Stimulated activated CD8-positive, alpha-beta memory T cell treated with anti-CD3 and anti-CD28 coated beads, Interleukin-7, amount 100 ng/mL, for 1 hour (primary cell): ENCODE measurements at places on chromosomes 11 and 22.
A peak's percentile ranks its signal among the peaks of the same experiment; 100 is the strongest.

- DNase-seq, result no peak
Observed at GRCh38 chr11:66766681-66767080, 37.7 kb upstream of the SPTBN2 start.

DNA sequence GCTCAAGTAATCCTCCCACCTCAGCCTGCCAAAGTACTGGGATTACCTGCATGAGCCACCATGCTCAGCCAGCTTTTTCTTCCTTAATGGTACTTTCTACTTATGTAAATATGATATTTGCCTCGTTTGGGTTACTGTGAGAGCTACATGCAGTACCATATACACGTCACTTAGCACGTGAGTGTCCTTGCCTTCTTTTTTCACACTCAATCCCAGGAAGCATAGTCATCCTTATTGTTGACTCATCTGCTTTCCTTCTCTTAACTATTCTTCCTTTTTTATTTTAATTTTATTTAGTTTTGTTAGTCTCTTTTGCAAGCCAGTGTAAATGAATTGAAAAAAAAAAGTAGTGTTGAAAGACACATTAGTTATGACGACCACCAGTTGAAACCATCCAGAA, 205.9 kb downstream of the HIPK3 start:
- DNase-seq, result no peak

DNA sequence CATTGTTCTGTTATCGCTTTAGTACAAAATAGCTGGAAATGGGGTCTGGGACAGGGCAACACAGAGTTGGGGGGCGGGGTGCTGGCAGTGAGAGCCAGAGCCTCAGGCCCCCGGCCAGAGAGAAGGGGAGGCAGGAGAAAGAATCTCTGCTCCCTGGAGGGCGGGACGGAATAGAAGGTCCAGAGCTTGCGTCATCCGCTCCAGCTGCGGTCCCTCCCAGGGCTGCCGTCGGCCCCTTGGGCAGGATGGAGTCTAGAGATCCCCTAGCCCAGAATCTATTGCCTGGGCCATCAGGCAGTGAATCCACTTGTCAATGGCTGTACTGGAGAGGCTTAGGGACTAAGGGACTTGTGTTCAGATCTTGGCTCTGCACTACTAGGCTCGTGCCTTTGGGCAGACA, 5.0 kb downstream of the TP53I11 start:
- DNase-seq, result no peak

DNA sequence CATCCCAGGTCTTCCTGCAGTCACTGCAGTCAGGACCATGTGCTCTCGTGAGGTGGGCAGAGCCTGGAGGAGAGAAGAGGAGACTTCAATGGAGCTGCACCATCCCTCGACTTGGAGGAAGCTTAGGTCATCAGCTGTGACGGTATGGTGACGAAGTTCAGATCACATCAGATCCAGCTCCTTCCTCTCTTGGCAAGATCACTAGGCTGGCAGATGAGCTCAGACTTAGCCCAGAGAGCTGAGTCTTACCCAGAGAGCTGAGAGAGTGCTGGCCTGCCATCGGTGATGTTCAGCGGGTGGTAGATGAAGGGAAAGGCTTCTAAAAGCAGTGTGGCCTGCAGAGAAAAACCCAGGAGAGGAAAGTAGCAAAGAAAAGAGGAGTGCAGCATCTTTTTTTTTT, 1.8 kb upstream of the SLC15A3 start:
- DNase-seq, result no peak

GRCh38 chr11:114090976-114091375, 31.5 kb downstream of the ZBTB16 start:
- no peak for DNase-seq

- DNase-seq, result no peak
Observed at GRCh38 chr22:33451866-33452469, 393.8 kb upstream of the SYN3 start.

GRCh38 chr11:128551611-128552335, 35.6 kb downstream of the ETS1 start:
- DNase-seq, result no peak

- DNase-seq, result no peak
Observed at GRCh38 chr11:6111673-6112072, 4.2 kb downstream of the OR56B4 start.

- DNase-seq, result no peak
Observed at GRCh38 chr11:119376197-119376847, 5.2 kb downstream of the USP2 start.

- DNase-seq, result no peak
Observed at GRCh38 chr22:37511395-37512104, 7.7 kb downstream of the CARD10 start.

DNA sequence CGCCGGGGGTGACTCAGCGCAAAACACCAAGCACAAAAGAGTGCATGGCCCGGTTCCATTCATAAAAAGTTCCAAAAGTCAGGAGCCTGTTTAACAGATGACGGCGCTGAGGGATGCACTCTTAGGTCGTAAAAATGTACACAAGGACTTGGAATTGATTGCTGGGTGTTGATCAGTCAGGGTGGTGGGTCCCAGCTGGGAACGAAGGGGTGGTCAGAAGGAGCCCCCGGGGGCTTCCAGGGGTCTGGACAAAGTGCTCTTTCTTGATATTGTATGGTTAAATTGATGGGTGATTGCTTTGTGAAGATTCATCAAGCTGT, 20.7 kb downstream of the IFITM10 start:
- DNase-seq, result no peak

- DNase-seq, result no peak
Observed at GRCh38 chr11:121106812-121107211, 5.8 kb downstream of the TECTA start.

- no peak for DNase-seq
Observed at GRCh38 chr22:26546282-26546681, 34.0 kb upstream of the TFIP11 start.

DNA sequence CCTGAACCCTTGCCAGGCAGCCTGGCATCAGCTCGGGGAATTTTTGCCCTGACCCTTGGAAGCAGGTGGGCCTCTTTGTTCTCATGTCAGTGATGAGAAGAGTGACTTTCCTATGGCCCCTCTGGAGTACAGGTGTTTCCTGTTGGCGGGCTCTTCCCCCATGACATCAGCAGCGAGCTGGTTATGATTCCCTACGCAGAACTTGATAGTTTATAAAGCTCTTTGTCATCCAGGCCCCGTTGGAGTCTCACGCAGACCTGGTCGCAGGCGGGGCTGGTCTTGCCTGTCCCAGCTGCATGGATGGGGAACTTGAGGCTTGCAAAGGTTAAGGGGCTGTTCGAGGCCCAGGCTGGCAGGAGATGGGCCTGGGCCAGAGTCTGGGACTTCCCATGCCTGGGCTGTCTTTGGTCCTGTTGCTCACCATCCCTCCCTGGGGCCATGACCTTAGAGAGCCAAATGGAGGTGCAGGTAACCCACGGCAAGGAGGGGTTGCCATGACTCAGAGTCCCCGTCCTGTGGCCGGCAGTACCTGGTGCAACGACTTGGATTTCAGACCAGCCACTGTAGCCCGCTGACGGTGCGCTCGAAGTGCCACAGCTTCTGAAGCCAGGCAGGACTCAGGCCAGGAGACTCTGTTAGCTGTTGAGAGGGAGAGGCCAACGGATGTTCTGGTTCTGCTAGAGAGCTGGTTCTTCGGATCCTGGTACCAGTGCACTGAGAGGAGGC, 45.9 kb upstream of the PPP6R3 start:
- DNase-seq, result no peak

DNA sequence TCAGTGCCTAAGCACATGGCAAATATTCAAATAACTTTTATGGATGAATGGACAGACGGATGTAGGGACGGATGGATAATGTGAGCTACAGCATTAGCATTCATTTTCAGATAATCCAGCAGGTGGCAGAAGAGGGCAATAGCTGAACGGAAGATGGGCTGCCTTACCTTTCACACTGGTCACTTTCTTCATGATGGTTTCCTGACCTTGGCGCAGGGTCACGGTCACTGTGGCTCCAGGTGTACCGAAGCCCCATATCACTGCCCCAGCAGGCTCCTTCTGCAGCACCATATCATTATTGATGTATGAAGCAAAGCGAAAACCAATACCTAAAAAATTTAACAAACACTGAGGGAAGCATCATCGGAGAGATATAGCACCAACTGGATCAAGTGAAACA, 4.3 kb downstream of the SIAE start:
- no peak for DNase-seq

DNA sequence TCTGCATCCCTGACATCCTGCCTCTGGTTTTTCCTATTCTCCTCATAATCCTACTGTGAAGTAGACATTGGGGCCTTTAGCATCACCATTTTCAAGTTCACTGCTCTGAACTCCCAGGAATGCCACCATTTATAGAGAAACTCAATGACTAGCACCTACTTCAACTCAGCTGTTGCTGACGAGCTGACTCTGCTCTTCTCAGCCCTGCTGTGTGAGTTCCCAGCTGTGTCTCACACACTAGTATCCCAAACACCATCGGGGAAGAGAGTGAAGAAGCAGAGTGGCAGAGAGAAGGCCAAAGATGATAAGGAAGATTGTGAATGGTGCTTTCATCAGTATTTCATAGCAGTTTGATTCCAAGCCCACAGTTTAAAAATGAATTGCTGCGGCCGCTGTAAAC, 71.9 kb downstream of the PLEKHA7 start:
- no peak for DNase-seq

- no peak for DNase-seq
Observed at GRCh38 chr11:115612046-115612730, 108.0 kb upstream of the CADM1 start.

- no peak for DNase-seq
Observed at GRCh38 chr11:76307396-76307795, 73.5 kb downstream of the THAP12 start.

- no peak for DNase-seq
Observed at GRCh38 chr11:45518833-45519535, 146.4 kb downstream of the CHST1 start.

DNA sequence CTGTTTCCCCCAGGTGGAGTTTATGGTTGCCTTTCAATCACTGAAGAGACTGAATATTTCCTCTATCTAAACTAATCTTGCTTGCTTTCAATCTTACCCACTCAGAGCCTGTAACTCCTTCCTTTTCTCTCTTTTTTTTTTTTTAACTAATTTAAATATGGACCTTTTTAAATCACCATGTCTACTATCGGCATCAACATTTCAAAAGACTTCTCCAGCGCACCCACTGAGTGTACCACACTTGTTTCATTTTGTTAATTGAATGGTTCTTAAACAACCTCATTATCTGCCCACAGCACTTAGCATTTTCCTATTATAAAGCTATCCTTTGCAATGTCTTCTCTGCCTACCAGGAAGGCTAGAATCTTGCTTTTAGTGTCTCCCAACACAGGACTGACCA, 1212.5 kb downstream of the LRRC4C start:
- no peak for DNase-seq

GRCh38 chr11:45817191-45817590, 12.2 kb downstream of the SLC35C1 start:
- no peak for DNase-seq

- DNase-seq, result no peak
Observed at GRCh38 chr11:70491696-70492472, 93.6 kb downstream of the CTTN start.

GRCh38 chr11:117625237-117625636, 171.8 kb downstream of the DSCAML1 start:
- no peak for DNase-seq

- DNase-seq, result peak; percentile 59
Observed at GRCh38 chr11:33857933-33858371, 33.9 kb downstream of the LMO2 start.

DNA sequence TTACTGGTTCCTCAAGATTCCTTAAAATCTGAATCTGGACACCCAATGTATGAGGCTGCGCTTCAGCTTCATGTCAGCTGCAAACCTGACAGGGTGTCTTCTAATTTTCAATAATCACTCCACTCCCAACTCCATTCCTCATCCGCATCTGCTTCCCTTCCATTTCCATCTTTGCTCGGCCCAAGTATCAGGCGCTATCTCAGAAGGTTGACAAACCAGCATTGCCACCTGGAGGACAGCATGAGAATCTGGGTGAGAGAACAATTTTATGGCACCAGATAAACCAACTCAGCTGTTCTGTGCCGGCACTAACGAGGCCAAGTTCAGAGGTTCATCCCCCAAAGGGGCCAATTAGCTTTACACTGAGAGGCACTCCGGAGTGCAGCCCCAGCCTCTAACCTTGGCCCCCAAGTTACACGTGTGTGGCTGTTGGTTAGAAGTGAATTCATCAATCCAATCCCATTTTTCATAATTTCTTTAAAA, 79.1 kb upstream of the LMO2 start:
- no peak for DNase-seq

DNA sequence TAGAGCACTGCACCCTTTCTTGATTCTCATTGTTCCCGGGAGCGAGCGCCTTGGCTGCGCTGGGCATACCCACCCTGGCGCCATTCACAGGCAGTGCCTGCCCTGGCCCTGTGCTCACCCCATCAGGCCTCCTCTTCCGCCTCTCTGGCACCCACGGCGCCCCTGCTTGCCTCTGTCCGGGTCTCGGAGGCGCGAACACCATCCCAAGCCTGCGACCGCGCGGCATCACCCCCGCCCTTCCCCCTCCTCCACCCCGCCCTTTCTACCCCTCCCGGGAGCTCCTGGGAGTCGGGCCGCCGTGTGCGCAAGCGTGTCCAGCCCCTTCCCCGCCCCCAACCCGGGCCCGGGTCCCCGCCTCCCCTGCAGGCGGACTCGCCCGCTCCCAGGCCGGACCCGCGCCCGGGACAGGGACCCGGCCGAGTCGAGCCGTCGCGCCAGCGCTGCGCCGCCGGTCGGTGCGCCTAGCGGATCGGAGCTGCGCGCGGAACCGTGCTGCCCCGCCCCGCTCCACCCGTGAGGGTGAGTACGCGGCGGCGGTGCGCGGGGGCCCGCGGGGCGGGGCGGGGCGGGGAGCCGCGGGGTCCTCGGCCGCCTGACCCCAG, at the start of gene ST3GAL4:
ST3GAL4 (plus strand) TSS at position 363 of the 602 bp plus-strand sequence. CDS start 50,470 bp downstream, outside the sequence.
- peak; percentile 23 for DNase-seq

DNA sequence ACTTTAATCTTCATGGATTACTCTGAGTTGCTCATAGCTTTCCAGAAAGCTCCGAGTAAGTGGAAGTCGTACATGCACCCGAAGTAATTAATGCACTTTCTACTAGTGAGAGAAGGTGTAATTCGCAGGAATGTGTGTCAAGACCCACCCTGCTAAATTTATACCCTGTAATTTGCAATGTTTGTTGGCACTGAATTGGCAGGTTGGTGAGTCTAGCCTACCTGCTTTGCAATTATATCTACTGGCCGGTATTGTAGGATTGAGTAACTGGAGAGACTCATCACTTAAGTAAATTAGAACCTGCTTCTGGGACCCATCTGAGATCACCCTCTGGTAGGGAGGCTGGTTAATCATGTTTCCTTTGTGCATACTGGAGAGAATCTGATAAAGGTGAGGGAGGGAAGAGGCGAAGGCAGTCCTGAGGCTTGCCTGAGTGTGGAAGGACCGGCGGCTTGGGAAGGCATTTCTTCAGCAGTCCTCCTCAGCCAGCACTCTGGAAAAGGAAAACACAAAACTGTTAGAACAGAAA, 63.3 kb downstream of the LDLRAD3 start:
- no peak for DNase-seq
